ENCODE measurements at places on chromosomes 2 and 18.
A peak's percentile ranks its signal among the peaks of the same experiment; 100 is the strongest.

DNA sequence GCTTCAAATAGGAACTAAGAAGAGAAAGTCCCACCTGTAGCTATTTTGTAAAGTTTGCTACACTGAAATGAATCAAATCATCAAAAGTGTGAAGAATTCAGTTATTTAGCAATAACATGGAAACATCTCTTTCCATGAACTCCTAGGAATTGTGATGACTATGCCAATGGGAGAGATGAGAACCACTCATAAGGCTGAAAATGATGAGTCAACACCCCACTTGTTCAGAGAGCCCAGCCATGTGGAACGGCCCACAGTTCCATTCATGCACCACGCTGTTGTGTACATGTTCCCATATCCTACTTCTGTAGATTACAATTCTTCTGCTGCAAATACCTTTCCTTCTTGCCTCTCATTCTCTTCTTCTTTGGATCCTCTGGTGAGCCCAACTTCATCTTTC, 645.5 kb upstream of the ID2 start:
- no peak for DNase-seq

GRCh38 chr2:171411791-171412483, 21.9 kb downstream of the METTL8 start:
- no peak for DNase-seq

GRCh38 chr2:39494784-39495251, 57.7 kb upstream of the MAP4K3 start:
- DNase-seq, result no peak

DNA sequence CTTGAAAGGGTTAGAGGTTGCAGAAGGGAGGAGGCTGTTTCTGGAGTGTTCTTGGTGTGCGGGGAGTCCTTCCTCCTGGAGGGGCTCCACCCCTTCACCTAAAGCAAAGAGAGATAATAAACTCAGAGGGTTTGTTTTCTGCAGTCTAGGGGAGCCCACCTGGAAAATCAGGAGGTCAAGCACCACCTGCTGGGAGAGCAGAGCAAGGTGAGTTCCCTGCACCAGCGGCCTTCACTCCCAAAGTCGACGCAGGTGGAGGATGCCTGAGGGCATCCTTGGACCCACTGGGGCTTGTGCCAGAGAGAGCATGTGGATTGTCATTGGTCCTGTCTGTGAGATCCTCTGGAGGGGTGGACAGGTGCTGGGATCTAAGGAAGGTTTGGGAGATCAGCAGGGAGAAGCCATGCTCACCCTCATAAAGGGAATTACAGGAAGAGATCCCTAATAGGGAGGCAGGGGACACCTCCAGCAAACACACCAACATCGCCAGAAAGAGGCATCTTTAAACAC, 116.7 kb downstream of the KCNF1 start:
- no peak for DNase-seq

DNA sequence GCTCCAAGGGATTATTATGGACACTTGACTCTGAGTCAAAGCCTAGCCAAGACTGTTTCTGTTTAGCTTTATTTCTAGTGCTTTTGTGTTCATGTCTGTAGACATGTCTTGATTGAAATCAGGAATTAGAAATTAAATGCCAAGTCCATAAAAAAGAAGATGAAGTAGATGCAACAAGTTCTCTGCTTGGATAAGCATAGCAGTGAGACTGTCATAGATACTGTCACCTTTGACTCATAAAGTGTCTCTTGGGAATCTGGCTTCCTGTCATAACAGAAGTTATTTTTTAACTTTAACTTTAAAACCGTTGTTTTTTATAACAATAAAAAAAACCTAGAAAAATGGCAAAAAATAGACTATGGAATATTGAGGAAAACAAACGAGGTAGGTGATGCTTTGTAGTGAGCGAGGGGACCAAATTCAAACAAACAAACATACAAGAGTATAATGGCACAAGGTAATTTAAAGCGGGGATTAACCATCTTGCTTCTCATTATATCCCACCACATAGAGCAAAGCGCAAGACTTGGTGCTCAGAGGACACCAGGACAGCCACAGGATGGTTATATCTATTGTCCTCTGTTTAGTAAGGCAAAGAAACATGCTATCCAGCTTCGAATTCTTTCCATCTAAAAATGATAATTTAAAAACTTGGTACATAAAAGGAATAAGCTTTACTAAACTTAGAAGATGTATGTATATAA, 64.6 kb downstream of the CD226 start:
- DNase-seq, result no peak

DNA sequence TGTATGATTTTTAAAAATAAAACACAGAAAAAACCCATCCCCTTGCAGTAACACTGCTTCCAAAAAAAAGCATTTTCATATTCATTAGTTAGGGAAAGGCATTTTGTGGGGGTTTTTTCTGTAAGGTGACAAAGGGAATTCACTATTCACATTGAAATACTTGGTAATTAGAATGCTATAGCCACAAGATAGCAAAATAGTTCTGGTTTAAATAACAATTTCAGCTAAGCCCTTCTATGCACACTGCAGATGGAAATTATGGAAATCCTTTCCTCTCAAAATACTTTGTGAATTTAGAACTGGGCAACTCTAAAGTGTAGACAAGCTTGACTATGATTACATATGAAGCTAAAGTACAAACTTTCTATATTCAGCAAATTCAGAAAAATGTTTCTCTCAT, 102.1 kb upstream of the CHRNA1 start:
- DNase-seq, result no peak

GRCh38 chr2:158967114-158967730, 1.2 kb upstream of the TANC1 start:
- no peak for DNase-seq

GRCh38 chr2:127025359-127026166, 81.4 kb downstream of the BIN1 start:
- peak; percentile 84 for DNase-seq

DNA sequence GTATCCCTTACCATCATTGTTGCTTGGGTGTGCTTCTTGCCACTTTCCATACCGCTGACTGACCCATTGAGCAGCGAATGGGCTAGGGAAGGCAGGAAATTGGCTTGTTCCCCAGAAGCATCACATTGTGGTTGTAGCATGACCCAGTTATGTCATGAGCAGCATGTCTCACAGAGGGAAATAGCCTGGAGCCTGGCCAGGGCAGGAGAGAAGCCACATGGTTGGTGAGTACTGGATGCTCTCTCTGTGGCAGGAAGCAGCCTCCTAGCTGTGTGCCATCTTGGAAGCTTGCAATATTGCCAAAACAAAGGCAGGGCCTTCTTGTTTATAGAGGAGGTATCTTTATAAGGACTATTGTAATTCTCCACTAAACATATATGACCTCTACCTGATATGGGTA, 482.6 kb downstream of the PIK3C3 start:
- no peak for DNase-seq

GRCh38 chr2:74501335-74502071, 2.1 kb upstream of the LBX2 start:
- no peak for DNase-seq
